ENCODE measurements at places on chromosomes 6 and 20. TPM values are rescaled to one million over a fixed set of nuclear protein-coding genes. Genes with fewer than 3 reads are reported as not detected.

DNA sequence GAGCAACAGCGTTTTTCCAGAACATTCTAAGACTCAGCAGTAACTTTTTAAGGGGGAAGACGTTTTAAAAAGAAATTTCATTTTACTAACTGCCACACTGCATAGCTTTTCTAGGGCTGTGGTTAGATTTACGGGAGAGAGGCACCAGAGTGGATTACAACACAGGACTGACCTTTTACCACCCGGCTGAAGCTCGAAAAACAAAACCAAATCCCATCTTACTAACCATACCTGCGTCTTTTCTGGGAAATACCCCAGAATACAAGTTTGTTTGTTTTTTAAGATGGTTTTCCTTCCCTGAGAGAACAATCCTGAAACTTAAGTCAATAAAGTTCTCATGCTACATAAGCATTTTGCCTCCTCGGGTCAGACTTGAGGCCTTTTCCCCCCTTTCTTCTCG lies 209.3 kb upstream of the SOX4 start:
- H3K4me1 ChIP-seq = no peaks in the 10 kb centered on the region
- no peak overlapping the region for H3K4me3 ChIP-seq
- H3K27me3 ChIP-seq = no peaks in the 10 kb centered on the region
- no peak for DNase-seq
- H3K27ac ChIP-seq = no peak overlapping the region

Gene RAMACL
- total RNA-seq = 1.1 TPM

Gene SLC17A3
- total RNA-seq = not detected

GRCh38 chr6:22112461-22112860 lies 184.4 kb downstream of the PRL start:
- no peaks in the 10 kb centered on the region for H3K4me1 ChIP-seq
- H3K4me3 ChIP-seq = no peak overlapping the region
- H3K36me3 ChIP-seq = no peaks in the 10 kb centered on the region
- no peak for DNase-seq
- peaks cover 2% of the 10 kb centered on the region for H3K27me3 ChIP-seq

DNA sequence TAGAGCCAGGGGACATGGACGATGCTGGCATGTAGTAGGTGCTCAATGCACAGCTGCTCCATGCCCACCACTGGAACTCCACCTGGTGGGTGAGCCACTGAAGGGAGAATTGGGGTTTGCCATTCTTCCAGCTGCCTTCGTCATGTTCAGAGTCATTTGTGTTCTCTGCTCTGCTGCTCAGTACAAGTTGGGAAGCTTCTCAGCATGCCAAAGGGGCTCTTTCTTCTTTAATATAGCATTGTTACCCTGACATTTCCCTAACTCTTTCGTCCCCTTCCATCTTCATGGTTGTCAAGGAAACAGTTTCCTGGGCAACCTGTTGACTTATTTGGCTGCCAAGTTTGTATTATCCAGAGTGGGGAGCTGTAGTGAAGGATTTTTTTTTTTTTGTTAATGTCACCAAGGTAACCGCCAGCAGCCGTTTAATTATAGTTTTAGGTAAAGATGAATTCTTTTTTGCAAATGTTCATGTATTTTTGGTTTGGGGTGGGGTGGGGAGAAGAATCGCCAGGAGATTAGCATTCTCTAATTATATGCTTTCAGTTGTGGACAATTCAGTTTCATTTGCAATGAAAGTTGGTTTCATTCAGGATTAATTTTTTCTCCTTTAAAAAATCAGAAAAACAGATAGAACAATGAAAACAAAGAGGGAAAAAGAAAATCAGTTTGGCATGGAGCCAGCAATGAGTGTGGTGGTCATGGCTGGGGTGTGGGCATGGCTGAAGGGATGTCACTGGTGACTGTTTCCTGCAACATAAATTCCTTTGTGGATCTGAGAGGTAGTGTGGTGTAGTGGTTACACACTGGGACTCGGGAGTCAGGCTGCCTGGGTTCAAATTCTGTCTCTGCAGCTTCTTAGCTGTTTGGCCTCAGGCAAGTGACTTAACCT lies 73.0 kb upstream of the KCNG1 start:
- H3K27ac ChIP-seq = no peak overlapping the region
- H3K4me3 ChIP-seq = no peak overlapping the region
- DNase-seq = no peak
- no peaks in the 10 kb centered on the region for H3K4me1 ChIP-seq
- H3K27me3 ChIP-seq = no peaks in the 10 kb centered on the region

Gene COL9A3
- total RNA-seq = 6.5 TPM

GRCh38 chr6:24802271-24803059 lies 3.7 kb upstream of the ARMH2 start:
- no peaks in the 10 kb centered on the region for H3K4me1 ChIP-seq
- H3K36me3 ChIP-seq = no peaks in the 10 kb centered on the region
- no peak overlapping the region for H3K4me3 ChIP-seq
- peak overlapping the region; percentile 44 for H3K27ac ChIP-seq

DNA sequence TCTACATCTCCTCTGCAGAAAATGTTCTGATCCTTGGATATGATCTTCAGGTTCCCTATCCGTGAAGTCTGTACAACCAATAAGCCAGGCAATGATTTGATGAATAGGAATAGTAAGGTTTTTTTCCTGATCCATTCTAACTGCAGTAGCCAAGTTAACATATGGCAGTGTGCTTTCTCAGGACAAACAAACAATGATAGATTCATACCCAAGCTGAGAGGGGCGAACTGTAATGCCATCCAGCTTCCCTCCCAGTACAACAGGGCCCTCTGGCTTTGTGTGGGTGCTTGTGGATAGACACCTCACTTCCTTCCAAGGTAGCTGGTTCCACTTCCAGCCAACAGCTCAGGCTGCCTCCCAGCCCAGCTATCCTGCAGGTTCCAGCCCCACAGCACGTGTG lies 359.2 kb downstream of the CDH26 start:
- no peak for DNase-seq
- H3K4me1 ChIP-seq = no peaks in the 10 kb centered on the region
- H3K27me3 ChIP-seq = no peaks in the 10 kb centered on the region
- H3K36me3 ChIP-seq = no peaks in the 10 kb centered on the region
- no peak overlapping the region for H3K27ac ChIP-seq

DNA sequence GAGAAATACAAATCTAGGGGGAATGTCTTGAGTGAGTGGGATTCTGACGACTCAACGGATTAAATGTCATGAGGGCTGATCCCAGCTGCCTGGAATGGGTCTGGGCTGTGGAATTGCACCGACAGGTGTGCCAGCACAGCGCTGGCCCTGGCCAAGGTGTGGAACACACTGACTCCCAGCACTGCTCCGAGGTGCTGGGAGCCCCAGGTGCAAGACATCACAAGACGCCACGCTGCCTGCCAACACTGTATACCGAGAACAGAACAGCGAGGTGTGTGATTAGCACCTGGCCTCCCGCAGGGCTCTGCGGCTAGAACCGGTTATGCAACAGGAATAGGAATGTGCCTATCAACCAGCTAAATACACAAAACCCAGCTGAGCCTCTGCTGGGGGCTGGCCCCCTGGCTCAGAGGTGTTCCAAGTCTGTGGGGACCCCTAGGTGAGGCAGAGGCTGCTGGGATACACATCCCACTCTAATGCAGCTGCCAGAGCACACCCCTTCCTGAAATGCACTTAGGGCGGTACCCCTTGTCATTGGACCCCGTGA lies 24.8 kb upstream of the APMAP start:
- no peak overlapping the region for H3K4me3 ChIP-seq
- no peaks in the 10 kb centered on the region for H3K27me3 ChIP-seq
- peak; percentile 98 for DNase-seq
- peaks cover 3% of the 10 kb centered on the region for H3K36me3 ChIP-seq
- peaks cover 13% of the 10 kb centered on the region for H3K4me1 ChIP-seq

- no peaks in the 10 kb centered on the region for H3K27me3 ChIP-seq
- no peak overlapping the region for H3K27ac ChIP-seq
- no peaks in the 10 kb centered on the region for H3K4me1 ChIP-seq
- H3K4me3 ChIP-seq = no peak overlapping the region
- no peak for DNase-seq
Observed at GRCh38 chr6:80094017-80094416, 12.5 kb upstream of the BCKDHB start.

GRCh38 chr20:36310215-36310981 lies 4.3 kb downstream of the DLGAP4 start:
- peaks cover 5% of the 10 kb centered on the region for H3K4me1 ChIP-seq
- H3K27me3 ChIP-seq = peaks cover 4% of the 10 kb centered on the region
- no peak overlapping the region for H3K4me3 ChIP-seq
- DNase-seq = no peak
- no peaks in the 10 kb centered on the region for H3K36me3 ChIP-seq

DNA sequence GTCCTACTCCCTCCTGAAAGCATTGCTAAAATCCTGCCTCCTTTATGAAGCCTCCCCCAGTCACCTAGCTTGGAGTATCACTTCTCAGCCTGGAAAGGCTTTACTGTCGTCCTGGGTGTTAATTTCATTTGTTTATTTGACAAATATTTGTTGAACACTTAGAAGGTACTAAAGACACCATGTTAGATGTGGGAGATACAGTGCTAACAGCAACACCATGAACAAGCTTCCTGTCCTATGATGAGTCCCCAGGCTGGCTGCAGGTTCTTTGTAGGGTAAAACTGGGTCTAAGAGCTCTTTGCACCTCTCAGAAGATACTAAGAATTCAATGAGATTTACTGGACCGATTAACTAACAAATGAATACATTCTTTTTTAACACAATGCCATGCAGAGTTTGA lies 109.2 kb upstream of the TMEM170B start:
- no peak for DNase-seq
- no peaks in the 10 kb centered on the region for H3K27me3 ChIP-seq
- H3K36me3 ChIP-seq = no peaks in the 10 kb centered on the region
- H3K4me3 ChIP-seq = no peak overlapping the region
- H3K4me1 ChIP-seq = no peaks in the 10 kb centered on the region

- H3K36me3 ChIP-seq = no peaks in the 10 kb centered on the region
- DNase-seq = no peak
- no peak overlapping the region for H3K4me3 ChIP-seq
- H3K27ac ChIP-seq = no peak overlapping the region
Observed at GRCh38 chr6:143928853-143929252, 64.6 kb downstream of the ZC2HC1B start.

- no peak overlapping the region for H3K27ac ChIP-seq
- no peak overlapping the region for H3K4me3 ChIP-seq
- H3K27me3 ChIP-seq = no peaks in the 10 kb centered on the region
Observed at GRCh38 chr6:18087396-18088165, 34.9 kb downstream of the NHLRC1 start.

DNA sequence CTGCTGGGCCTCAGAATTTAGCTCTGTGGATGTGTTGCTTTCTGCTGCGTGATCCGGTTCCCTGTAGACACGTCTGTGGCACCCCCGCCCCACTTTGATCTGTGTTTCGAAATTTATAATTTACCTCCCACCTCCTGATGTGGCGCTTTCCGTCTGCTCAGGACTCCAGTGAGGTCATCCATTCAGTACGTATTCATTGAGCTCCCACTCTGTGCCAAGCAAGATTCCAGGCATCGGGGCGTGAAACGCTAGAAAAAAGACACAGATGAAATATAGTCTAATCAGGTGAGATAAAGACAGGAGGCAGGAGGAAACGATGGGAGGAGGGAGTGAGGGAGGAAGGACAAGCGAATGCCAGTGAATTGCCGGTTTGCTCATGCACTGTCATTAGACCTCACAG lies 431.9 kb upstream of the SULF2 start:
- DNase-seq = no peak
- no peaks in the 10 kb centered on the region for H3K4me1 ChIP-seq
- no peak overlapping the region for H3K4me3 ChIP-seq
- no peaks in the 10 kb centered on the region for H3K36me3 ChIP-seq
- H3K27ac ChIP-seq = no peak overlapping the region

- no peak overlapping the region for H3K4me3 ChIP-seq
- no peaks in the 10 kb centered on the region for H3K27me3 ChIP-seq
- DNase-seq = no peak
- peaks cover 3% of the 10 kb centered on the region for H3K4me1 ChIP-seq
Observed at GRCh38 chr6:13380761-13381160, 52.4 kb upstream of the TBC1D7 start.

DNA sequence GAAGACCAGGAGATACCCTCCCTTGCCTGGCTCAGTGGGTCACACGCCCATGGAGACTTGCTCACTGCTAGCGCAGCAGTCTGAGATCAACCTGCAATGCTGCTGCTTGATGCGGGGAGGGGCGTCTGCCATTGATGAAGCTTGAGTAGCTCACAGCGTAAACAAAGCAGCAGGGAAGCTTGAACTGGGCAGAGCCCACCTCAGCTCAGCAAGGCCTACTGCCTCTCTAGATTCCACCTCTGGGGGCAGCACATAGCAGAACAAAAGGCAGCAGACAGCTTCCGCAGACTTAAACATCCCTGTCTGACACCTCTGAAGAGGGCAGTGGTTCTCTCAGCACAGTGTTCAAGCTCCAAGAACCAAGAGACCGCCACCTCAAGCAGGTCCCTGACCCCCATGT lies 271.3 kb downstream of the ESR1 start:
- H3K27ac ChIP-seq = no peak overlapping the region
- H3K36me3 ChIP-seq = no peaks in the 10 kb centered on the region
- no peak for DNase-seq
- H3K4me1 ChIP-seq = no peaks in the 10 kb centered on the region

- no peak overlapping the region for H3K27ac ChIP-seq
- no peak for DNase-seq
- no peaks in the 10 kb centered on the region for H3K36me3 ChIP-seq
- no peaks in the 10 kb centered on the region for H3K27me3 ChIP-seq
Observed at GRCh38 chr6:138440758-138441357, 36.8 kb downstream of the HEBP2 start.

DNA sequence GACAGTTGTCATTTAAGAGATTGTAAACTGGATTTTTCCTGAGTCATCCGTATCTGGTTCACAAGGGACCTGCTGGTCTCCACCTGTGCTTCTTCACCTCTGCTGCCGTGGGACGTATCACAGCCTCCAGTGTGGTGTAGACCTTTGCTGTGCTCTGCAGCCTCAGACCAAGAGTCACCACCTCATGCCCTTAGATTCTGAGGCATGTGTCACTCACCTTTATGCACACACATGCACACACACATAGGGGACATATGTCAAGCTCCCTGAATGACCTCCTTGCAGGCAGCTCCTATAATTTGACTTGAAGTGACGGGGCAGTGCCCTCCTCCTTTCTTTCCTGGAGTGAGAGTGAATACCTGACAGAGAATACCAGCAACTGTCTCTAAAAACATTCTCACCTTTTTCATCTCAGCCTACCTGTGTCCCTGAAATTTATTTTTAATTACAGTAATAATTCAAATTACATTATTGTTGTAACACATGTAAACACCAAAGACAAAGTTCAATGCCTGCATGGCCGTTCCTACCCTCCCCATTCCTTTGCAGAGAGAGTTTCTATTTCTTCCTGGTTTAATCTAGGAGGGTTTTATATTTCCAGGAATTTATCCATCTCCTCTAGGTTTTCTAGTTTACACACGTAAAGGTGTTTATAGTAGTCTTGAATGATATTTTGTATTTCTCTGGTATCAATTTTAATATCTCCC lies 3.5 kb downstream of the SLC17A4 start:
- H3K27ac ChIP-seq = no peak overlapping the region
- no peaks in the 10 kb centered on the region for H3K4me1 ChIP-seq
- no peaks in the 10 kb centered on the region for H3K27me3 ChIP-seq
- DNase-seq = no peak
- H3K4me3 ChIP-seq = no peak overlapping the region

- H3K36me3 ChIP-seq = no peaks in the 10 kb centered on the region
- no peak for DNase-seq
- no peak overlapping the region for H3K27ac ChIP-seq
- H3K4me1 ChIP-seq = no peaks in the 10 kb centered on the region
- no peaks in the 10 kb centered on the region for H3K27me3 ChIP-seq
Observed at GRCh38 chr6:108211671-108212070, 45.8 kb downstream of the NR2E1 start.

GRCh38 chr6:1838604-1839213 lies 229.0 kb downstream of the FOXC1 start:
- H3K4me1 ChIP-seq = no peaks in the 10 kb centered on the region
- no peaks in the 10 kb centered on the region for H3K36me3 ChIP-seq
- DNase-seq = no peak
- no peak overlapping the region for H3K27ac ChIP-seq
